Dermis blood vessel endothelial cell (primary cell): ENCODE measurements at places on chromosomes 7 and 10. TPM values are rescaled to one million over a fixed set of nuclear protein-coding genes. Genes with fewer than 3 reads are reported as not detected.

Gene ANKRD22
- total RNA-seq = not detected in 2 replicates

DNA sequence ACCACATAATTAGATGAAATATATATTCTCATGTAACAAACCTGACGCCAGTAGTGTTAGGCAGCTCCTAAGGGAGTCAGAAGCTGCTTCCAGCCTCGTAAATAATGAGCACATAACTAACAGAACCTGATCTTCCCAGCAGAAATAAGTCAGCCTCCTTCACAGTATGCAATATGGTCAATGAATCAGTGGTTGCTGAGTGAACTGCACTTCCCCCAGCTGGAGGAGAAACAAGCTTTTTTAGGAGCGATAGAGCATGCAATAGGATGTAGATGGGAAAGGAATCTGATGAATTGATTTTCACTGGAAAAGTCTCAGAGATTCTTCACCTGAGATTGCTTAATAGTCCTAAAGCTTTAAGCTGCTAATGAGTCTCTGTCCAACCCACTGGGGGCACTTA, 337.2 kb upstream of the LRGUK start:
- DNase-seq = no peak

Gene HHEX
- total RNA-seq = 56.7 and 66.9 TPM in 2 replicates

- DNase-seq = no peak
Observed at GRCh38 chr10:5519054-5519453, 5.7 kb upstream of the CALML3 start.

Gene HKDC1
- total RNA-seq = 0.23 and 0.85 TPM in 2 replicates

- DNase-seq = no peak
Observed at GRCh38 chr10:78594559-78595268, 474.1 kb upstream of the ZMIZ1 start.

Gene CPN1
- total RNA-seq = not detected in 2 replicates

DNA sequence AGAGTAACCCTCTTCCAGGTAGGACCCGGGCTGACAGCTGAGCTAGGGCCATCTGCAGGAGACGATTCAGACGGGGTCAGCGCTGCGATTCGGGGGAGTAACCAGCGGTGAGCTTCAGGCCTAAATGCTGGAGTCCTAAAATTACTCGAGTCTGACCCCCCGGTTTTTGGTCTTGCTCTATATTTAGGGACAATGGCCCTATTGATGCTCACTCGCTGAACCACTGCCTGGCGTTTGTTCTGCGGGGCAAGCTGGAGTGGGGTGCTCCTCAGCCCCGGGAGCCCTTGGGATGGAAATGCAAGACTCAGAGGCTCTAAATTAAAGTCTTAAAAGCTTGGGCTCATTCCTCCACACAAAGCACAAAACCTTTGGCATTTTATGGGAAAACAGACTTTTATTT, 120.0 kb downstream of the PRKAG2 start:
- no peak for DNase-seq

DNA sequence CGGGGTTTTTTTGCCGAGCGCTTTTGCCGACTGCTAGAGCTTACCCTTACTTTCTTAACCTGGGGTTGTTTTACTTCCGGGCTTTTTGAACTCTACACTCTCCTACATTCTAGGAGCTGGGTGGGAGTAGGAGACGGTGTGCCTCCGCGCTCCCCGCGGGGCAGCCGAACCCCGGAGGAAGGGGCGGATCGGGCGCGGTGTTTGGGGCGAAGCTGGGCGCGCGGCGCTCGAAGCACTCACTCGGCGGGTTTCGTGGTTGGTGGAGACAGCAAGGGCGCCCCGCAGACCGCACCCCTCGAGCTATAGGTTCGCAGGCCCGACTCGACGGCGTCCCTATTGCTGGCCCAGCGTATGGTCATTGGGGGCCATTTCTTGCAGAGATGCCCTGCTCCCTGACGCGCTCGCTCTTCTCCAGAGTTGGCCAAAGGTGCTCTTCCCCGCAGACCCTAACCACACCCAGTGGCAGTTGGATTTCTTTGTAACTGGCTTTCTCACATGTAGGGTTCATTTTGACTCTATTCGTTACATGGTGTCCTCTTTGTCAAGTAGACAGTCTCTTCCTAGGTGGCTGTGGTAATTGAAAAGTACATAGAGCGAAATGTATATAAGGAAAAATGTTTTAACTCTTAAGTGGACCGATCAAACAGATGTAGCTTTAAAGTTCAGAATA, 364 bp downstream of the ZNF518A start:
- DNase-seq = peak; percentile 86
